ENCODE measurements at places on chromosomes 3 and 15.

DNA sequence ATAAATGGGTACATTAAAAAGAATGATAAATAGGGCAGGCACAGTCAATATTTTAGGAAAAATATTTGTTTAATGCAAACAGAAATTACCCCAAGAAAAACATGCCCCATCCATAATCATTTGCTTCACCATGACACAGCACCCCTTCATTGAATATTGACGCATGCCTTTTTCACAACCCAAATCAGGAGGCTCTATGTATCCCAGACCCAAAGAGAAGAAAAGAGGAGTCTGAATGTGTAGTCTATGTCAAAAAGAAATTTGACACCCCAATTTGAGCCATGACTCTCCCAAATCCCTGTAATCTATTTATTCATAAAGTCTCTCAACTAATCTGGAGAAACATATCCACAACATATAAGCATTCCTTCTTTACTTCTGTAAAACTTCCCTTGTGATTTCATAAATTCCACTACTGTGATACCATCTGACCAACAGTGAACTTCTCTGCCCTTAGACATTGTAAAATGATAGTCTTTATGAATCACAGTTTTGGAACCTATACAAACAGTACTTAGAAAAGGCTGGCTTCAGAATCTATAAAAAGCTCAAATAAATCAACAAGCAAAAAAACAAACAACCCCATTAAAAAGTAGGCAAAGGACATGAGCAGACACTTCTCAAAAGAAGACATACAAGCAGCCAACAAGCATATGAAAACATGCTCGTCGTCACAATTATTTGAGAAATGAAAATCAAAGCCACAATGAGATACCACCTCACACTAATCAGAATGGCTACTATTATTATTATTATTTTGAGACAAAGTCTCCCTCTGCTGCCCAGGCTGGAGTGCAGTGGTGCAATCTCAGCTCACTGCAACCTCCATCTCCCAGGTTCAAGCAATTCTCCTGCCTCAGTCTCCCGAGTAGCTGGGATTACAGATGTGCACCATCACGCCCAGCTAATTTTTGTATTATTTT is 53.4 kb upstream of the XRN1 start:
- DNase-seq, result no peak

DNA sequence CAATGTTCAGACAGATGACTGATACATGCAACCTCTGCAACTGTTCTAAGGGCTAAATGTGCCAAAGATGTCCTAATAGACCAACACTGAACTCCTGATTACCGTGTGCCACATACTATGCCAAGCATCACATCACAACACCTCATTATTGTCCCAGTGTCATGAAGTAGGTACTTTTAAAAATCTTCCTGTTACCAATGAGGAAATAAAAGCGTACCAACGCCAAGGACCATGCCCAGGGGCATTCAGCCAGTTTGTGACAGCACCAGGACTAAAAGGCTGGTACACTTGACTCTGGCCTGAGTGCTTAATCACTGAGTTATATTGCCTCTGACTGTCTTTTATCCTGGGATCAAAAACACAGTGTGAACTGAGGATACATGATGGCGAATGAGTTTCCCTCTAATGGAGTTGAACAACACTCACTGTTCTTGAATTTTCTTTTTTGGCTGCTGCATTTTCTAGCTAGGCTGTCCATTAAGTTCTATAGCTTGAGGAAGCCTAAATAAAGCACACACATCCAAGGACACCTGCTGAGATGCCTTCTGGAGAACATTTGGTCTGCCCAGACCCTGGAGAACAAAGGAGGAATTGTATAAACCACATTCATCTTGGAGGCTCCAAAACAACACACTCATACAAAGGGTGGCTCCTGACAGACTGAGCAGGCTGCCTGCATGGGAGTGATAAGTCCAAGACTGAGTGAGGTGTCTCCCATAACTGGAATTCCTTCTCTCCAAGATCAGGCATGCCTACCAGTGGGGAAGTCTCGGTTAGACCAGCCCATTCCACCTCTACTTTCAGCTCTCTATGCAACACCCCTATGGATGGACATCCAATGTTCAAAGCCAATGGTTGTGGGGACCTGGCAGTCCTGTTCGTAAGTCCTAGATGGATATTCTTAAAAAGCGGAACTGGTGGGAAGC is 126.7 kb upstream of the PRICKLE2 start:
- DNase-seq, result no peak

- DNase-seq, result no peak
Measured at GRCh38 chr3:171494457-171495109, 34.4 kb upstream of the TNIK start.

- DNase-seq, result no peak
Measured at GRCh38 chr15:41698779-41699178, 38.6 kb downstream of the MGA start.

- DNase-seq, result no peak
Measured at GRCh38 chr3:88467191-88467590, 317.4 kb downstream of the C3orf38 start.

DNA sequence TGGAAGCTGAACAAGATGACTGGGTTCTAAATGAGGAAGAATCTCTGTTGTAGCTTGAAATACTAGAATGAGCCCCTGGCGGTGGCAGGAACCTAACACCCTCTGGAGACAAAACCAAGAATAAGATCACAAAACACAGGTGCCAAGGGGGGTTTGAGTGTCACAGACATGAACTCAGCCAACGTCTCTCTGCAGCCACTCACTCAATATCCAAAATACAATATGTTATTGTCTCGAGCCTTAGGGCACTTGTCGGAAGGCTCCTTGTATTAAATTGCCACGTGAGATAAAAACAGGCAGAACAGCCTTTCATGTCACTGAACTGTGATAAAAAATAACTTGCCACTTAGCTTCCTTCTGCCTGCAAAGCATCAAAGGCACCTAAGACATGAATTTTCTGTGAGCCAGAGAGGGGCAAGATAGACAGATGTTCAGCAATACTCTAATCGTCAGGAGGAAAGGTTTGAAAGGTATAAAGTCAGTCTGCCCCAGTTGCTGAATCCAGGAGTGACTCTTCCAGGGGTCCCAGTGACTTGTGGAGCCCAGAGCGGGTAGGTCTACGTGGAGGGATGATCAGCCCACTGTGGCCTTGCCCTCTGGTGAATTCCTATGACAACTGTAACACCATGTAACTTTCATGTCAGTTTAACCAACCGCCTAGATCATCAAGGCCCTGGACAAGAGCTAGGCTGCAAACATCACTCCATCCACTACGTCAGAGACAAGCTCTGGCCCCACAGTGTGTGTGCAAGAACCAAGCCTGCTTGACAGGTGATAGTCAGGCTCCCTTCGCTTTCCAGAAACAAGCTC is 165.2 kb downstream of the OSBPL10 start:
- no peak for DNase-seq

Data from NCI-H460 (cell line).